ENCODE measurements at places on chromosomes 2 and 18.

DNA sequence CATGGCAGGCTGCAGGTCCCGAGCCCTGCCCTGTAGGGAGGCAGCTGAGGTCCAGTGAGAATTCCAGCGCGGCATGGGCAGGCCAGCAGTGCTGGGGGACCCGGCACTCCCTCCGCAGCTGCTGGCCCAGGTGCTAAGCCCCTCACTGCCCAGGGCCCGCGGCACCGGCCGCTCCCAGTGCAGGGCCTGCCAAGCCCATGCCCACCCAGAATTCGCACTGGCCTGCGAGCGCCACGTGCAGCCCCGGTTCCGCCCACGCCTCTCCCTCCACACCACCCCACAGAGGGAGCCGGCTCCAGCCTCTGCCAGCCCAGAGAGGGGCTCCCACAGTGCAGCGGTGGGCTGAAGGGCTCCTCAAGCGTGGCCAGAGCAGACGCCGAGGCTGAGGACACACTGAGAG is 158.5 kb upstream of the ACVR2A start:
- no peak for DNase-seq

DNA sequence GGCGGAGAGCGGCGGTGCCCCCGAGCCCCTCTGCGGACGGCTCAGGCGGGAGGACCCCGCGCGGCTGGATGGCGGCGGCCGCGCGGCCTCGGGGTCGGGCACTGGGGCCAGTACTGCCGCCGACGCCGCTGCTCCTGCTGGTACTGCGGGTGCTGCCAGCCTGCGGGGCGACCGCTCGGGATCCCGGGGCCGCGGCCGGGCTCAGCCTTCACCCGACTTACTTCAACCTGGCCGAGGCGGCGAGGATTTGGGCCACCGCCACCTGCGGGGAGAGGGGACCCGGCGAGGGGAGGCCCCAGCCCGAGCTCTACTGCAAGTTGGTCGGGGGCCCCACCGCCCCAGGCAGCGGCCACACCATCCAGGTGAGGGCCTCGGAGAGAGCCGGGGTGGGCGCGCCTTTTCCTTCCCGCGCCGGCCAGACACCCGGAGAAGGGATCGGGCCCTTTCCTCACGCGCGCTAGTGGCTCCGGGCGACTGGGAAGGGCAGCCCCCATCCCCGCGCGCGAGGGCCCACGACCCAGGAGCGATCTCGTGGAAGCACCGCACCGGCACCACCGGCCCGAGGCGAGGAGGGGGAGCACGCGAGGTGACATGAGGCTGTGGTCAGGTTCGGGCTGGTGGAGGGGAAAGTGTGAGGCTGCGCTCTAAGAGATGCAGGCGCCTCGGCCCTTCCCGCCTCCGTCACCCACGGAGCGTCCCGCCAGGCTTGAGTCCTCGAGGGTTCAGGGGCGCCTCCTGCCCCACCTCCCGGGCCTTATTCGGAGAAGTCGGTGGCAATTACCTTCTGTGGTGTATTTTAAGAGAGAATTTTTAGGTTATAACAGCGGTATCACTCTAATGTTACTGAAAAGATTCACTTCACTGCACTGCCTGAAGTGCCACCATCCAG is 607 bp downstream of the LAMA3 start:
- no peak for DNase-seq

DNA sequence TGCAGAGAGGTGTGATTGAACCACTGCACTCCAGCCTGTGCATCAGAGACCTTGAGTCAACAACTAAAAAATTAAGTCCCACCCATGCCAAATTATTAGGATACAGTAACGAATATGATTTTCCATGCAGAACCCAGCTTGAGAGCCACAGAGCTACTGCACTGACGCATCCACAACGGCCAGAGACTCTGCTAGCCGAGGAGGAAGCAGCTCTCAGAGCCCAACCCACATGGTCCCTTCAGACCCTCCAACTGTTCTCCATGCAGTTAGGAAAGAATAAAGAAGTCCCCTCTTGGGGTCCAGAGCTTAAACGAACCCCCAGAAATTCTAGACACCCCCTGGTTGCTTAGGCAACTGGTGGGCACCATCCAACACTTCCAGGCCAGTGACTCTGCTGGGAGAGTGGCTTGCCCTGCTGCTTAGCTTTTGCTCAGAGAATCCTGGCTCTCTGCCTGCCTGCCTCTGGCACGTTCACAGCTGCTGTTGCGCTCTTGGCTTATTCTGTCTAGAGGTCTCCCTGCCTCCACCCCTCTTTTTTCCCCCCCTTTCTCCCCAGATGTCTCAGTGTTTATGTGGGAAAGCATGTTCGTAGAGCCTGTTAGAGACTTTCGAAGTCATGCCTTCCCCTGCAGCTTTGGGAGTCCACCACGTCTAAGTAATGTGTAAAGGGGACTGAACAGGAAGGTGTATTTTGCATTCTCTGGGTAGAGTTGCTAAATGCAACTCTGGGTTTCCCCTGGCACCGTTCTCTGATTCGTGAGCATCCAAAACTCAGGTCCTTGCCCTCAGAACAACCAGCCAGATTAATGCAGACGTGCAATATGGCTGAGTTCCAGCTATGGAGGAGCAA is 26.0 kb upstream of the SP3 start:
- no peak for DNase-seq

DNA sequence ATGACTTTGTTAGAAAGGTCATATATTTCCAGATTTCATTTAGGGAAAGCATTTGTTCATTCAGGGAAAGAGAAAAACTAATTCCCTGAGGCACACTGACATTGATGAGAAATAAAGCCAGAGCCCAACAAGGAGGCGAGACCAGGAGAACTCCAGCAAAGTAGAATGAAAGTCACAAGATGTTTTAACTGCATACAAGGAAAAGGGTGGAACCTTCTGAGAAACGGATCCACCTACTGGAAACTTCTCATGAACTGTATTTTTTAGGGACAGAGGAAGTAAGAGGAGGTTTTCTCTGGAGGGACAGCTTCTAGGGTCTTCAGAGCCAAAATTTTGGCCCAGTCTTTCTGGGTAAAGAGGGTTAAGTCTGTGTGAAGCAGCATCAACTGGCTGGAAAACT is 548.2 kb upstream of the PIK3C3 start:
- no peak for DNase-seq

DNA sequence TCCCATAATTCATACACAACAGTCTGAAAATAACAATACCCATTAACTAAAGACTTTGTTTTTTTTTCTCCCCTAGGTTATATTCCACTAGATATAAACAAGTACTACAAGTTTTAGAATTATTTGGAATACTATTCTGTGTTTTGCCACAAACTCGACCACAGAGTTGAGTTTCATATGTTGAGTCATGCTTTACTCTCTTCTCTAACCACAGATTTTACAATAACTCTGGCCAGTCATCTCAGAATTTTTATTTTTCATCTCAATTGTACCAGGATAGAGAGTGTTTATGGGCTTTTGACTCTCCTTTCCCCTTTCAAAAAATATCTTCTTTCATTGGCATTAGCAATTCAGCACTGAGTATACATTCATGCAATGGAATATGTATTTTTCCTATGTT is 348.7 kb upstream of the GALNT5 start:
- no peak for DNase-seq

GRCh38 chr2:237966250-237966564 is 607 bp upstream of the UBE2F start:
- DNase-seq = no peak

- no peak for DNase-seq
These were observed 106.7 kb downstream of the MYO1B start for GRCh38 chr2:191351921-191352320.

GRCh38 chr2:161416708-161417437 is 776 bp downstream of the TBR1 start:
- no peak for DNase-seq

Measured in CD4-positive, alpha-beta T cell treated with Interleukin-6 at 100 ng/mL for 8 hours (primary cell).